B cell (primary cell): ENCODE measurements at places on chromosomes 5 and 9. TPM values are rescaled to one million over a fixed set of nuclear protein-coding genes. Genes with fewer than 3 reads are reported as not detected.

The F2RL1 gene
- total RNA-seq, result 0.51 and 0.64 TPM in 2 replicates

The PCDHA3 gene
- total RNA-seq, result not detected in 2 replicates

The FRMPD1 gene
- 0.05 TPM in 1 of 2 replicates, not detected in the other for total RNA-seq

The SPAAR gene
- not detected in 2 replicates for total RNA-seq

The CFAP77 gene
- total RNA-seq, result not detected in 2 replicates

The SLCO6A1 gene
- total RNA-seq, result not detected in 2 replicates

The PDCD1LG2 gene
- total RNA-seq, result 0.49 and 0.67 TPM in 2 replicates

The ZFP37 gene
- 3.6 and 4.0 TPM in 2 replicates for total RNA-seq
